Mucosa of descending colon (tissue), 3 donors: ENCODE measurements at places on chromosomes 2 and 18. TPM values are rescaled to one million over a fixed set of nuclear protein-coding genes. Genes with fewer than 3 reads are reported as not detected.

- DNase-seq, result no peak
These were observed 155.3 kb upstream of the TWIST2 start for GRCh38 chr2:238692562-238692961.

DNA sequence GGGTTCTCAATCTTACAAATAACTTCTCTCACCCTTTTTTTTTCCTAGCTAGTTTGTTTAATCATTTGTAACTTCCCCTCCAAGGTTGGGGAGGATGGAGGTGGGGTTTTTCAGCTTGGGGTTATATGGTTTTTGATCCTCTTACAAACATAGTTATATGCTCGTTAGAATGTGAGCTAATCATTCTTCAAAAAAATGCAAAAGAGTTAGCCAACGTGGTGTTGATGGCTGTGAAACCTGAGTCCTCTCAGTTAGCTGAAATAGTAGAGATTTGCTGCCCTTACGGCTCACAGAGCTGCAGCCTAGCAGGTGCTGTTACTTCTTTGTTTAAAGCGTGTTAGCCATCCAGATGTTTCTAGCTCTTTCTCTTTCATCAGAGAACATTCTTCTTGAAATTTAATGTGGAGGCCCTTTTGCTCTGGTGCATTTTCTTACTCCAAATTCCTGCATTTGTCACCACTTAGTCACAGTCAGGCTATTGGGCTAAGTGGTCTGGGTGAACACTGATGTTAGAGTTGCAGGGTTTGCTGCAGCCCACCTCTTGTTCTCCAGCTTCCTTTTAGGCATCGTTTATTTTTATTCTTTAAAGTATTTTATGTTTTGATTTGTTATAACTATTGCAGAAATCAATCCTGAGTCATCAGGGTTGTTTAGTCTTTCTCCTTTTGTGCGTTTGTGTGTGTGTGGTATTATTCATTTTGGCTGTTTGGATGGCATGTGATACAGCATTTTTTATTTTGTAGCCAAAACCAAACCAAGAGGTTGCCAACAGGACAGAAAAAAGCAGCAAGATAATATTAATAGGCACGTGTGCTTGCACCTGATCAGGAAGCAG is 41.1 kb downstream of the LIMS1 start:
- no peak for DNase-seq

- no peak for DNase-seq
These were observed 135.7 kb downstream of the NFATC1 start for GRCh38 chr18:79531386-79531785.

DNA sequence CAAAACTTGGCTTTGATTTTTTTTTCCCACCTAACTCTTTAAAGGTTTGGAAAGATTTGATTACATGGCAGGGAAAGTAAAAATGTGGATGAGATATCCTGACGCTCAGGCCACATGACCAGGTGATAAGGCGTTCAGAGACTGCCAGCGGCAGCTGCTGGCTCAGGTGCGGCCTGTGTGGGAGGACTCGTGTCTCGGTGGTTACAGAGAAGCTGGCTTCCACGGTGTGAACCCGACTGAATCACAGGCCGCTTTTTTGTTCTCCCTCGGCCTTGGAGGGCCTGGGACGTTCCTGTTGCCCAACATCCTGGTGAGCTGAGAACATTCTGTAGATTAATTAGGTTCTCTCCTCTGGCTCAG is 124.2 kb upstream of the ZNF516 start:
- no peak for DNase-seq

DNA sequence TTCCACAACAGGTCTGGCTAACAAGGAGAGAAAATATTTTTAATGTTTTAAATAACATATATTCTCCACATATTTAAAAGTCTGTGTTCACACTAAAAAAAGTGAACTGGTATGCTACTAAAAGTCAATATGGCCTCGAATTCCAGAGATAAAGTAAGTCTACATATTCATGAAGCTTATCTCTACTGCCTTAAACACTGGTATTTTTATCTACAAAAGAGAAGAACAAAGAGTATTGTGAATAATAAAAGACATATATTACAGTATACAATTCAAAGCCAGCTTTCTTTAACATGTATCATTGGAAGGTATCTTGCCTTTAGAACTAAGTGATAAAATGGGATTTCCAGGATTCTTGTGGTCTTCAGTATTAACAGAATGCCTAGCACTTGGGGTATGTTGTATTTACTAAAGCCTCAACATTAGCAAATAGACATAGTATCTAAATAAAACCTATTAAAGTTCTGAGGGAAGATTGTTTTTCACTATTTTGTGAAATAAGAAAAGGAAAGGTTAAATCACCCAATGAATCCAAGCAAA is 302.8 kb upstream of the CCDC68 start:
- DNase-seq, result no peak

DNA sequence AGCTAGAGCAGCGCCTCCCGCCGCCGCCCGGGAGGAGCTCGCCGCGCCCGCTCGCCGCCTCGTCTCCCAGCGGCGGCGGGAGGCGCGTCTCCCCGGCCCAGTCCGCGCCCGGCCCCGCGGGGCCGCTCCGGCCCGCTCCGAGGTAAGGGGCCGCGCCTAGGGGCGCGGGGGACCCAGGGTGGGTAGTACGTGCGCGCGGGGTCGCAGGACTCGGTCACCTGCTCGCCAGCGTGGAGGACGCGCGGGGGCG is 259 bp downstream of the NPAS2 start:
- no peak for DNase-seq

DNA sequence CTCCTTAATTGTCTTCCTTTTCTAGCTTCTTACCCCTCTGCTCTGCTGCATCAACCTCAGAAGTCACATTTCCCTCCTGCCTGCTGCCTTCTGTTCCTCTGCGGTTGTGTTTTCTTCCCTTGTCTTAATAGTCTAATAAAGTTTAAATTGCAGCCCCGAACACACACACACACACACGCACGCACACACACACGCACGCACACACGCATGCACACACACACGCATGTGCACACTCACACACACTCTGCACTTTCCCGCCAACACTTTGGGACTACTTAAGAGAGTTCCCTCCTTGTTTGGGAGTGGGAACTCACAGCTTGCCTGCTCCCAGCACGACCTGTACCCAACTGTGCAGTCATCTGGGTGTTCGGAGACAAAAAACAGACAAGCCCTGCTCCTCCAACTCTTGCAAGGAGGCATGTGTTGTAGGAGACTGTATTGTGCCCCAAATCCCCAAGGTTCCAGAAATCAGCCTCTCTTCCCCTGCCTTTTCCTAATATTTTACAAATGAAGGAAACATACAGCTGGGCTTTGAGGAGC is 99.1 kb downstream of the SETBP1 start:
- DNase-seq, result no peak

DNA sequence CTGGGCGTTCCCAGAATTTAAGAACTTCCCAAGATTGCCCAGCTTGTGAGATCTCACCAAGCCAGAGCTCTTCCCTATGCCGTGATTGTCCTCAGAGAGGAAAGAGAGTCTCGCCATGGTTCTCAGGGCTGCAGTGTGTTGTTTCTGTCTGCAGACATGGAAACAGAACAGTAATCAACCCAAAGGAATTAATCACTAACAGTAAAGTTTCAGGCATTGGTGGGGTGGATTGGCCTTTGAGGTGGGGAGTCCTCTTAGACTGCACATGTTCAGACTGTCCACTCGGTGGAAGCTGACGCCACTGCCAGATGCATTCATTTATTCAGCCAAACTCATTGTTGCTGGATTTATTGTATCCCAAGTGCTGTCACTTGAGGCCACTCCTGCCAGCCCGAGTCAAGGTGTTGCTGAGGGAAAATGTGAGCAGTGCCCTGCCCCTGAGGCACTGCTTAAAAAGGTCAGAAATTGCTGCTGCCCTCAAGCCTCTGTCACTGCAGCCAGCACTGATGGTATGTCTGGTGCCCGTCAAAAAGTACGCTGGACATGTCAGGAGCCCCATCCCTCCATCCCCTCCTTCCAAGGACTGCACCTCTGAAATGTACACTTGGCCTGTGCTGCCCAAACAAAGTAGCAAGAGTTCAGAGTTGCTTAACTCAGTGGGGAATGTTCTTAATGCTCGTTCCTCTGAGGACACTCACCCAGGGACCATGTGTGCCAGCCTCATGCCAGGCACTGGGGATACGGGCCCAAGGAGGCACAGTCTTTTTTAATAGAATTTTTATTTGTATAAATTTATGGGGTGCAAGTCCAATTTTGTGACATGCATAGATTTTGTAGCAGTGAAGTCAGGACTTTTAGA is 201.0 kb downstream of the GLI2 start:
- no peak for DNase-seq

DNA sequence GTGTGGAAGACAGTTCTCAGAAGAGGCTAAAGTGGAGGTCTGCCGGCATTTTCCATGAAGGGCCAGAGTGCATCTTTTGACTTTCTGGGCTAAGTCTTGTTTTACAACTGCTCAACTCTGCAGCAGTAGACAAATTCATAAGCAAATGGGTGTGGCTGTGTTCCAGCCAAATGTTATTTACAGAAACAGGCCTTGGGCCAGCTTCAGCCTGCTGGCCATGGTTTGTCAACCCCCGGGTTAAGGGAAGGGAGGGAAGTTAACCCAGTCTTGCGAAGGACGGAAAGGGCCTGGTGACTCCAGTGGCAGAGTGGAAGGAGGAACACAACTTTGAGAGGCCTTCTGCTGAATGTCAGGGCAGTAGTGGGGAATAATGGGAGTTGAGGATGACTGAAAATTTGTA is 34.3 kb upstream of the NCKAP5 start:
- peak; percentile 3 for DNase-seq

GRCh38 chr2:58378152-58378551 is 137.0 kb upstream of the FANCL start:
- DNase-seq, result no peak

DNA sequence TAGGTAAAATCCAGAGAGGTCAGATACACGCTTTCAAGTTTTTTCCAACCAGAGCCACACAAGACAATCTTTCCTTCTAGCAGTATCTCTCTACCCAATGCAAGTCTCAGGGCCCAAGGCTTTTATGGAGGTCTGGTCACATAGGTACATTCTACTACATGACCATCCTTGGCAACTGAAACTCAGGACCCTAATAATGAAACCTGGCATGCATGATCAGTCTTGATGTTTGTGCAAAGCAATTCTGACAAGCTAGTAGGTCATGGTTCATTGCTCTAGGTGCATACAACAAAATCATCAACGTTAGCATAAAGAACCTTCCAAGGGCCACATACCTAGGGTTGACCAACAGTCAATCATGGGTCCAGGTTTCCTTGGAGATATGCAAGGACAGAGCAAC is 33.2 kb upstream of the CCDC88A start:
- no peak for DNase-seq

The KANSL3 gene
- total RNA-seq, result 64.7 TPM

The ALK gene
- total RNA-seq, result 0.07 TPM

The SNED1 gene
- 7.0 TPM for total RNA-seq

The IHH gene
- 31.0 TPM for total RNA-seq
